ENCODE measurements at places on chromosomes 2 and 18.

DNA sequence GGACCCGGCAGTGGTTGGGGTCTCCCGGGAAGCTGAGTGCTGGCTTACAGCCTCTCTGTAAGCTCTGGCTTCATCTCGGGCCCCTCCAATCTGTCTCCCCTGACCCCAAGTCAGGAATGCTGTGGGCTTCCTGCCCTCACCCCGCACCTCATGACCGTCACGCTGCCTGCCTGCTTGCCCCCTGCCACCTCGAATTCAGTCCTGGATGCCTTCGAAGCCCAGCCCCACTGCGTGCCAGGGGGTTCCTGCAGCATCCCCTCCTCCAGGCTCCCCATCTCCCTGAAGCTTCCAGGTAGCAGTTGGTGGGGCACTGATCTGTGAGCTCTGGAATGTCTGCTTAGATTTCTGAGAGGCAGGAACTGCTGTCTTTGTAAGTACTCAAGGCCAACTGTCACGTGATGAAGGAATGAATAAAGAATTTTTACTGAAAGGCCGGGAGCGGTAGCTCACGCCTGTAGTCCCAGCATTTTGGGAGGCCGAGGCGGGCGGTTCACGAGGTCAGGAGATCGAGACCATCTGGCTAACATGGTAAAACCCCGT lies 6.5 kb downstream of the CLHC1 start:
- DNase-seq, result no peak

GRCh38 chr2:69742322-69742952 lies 503 bp downstream of the ANXA4 start:
- DNase-seq, result no peak

GRCh38 chr2:24049485-24050021 lies at the start of gene FKBP1B:
Gene FKBP1B (plus strand): TSS chr2:24049741. CDS start chr2:24049850, 109 bp downstream.
- no peak for DNase-seq

DNA sequence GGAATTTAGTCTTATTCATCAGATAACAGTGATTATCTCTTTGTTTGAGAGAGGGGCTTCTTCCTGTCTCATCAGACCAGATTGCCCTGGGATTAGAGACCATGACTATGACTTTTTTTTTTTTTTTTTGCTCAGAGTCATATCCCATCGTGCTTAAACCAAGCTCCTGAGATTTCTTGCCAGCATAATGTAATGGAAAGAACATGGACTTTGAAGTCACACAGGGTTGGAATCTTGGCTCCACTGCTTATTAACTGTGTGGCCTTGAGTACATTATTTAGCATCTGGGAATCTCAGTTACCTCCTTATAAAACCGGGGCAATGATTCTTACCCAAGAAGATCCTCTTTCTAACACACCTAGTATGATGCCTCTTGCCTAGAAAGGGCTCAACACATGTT lies 268.3 kb downstream of the DYSF start:
- DNase-seq, result no peak

- no peak for DNase-seq
These were observed 143.7 kb downstream of the LRATD1 start for GRCh38 chr2:14776216-14776615.

DNA sequence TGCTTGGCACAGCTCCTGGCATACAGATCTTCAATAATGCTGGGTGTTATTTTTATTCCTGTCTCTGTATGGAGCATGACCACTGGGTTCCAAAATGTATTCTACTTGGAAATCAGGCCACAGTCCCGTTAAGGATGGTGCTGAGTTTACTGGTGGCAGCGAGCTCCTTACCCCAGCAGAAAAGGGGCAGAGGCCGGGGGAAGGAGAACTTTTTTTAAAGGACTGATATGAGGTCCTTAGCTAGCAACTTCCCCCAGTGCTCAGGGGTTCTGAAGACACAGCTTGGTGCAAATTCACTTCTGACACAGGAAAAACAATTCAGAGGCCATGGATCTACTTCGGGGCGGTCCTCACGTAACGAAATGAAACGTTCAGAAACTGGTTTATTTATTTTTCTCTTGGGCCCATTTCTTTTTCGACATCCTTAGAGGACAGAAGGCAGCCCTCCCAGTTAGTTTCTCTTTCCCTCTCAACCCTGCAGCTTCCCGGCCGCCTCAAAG lies 872 bp downstream of the RDH14 start:
- DNase-seq, result no peak

DNA sequence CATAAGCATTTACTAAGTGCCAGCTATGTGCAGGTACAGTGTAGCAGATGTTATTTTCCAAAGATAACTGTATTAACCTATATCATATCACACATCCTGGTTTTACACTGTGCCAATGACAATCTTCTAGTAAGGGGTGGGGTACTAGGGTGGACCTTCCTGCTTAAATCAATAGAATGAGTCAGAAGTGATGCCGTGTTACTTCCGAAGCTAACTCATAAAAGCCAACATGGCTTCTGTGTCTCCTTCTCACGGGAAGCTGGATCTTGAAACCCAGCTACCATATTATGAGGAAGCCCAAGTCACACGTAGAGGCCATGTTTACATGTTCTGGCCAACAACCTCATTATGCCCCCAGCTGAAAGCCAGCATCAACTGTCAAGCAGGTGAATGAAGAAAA lies 59.1 kb downstream of the MRPL33 start:
- no peak for DNase-seq

- DNase-seq, result no peak
These were observed 36.9 kb downstream of the CRACDL start for GRCh38 chr2:98899041-98899702.

- no peak for DNase-seq
These were observed 96.0 kb upstream of the FHL2 start for GRCh38 chr2:105494683-105495425.

- DNase-seq, result no peak
These were observed 62.3 kb upstream of the C2orf15 start for GRCh38 chr2:99079226-99079625.

GRCh38 chr2:172472446-172473033 lies 45.2 kb downstream of the ITGA6 start:
- no peak for DNase-seq

DNA sequence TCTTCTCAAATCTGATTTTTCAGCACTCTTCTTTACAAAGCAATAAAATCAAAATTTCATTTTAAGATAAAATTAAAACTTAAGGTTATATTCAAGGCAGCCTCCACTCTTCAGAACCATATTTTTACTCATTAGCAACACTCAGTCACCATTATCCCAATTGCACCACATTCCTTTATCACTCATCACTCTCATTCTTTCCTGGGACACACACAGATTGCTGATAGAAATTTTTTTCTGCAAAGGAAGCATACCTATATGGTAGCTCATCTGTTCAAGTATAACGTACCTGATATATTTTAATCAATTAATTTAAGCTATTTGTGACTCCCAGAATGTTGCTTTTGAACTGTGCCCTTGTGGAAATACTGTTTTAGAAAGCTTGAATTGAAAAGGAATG lies 1559.3 kb upstream of the ZEB2 start:
- DNase-seq, result no peak

- DNase-seq, result no peak
These were observed 51.9 kb downstream of the ESCO1 start for GRCh38 chr18:21548647-21549046.

- DNase-seq, result no peak
These were observed 49.2 kb downstream of the SLC4A3 start for GRCh38 chr2:219676586-219676985.

DNA sequence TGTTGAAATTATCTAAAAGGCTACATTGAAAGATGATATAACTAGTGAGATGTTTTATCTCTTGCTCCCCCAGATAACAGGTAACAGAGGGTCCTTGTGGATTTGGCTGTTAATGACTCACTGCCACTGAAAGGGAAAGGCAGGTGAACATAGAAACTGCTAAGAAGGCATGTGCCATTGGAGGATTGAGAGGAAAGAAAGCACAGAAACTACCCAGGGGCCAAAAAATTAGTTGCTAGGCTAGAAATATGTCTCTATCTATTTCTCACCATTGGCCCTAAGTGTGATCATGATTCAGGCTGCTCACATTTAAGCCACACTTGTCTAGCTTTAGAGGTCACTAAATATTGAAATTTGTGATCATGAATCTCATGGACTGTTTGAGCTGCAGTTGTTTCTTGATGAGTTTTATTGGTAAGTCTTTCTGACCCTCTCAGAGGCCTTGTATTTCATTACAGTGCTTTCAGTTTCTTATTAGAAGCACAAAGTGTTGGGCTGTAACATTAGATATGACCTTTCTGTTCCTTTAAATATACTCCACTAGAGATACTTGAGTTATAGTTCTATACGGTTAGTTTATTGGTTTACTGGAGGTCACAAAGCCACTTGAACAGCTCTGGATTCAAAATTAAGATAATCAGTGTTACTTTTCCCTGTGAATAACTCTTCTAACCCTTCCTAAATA lies 26.2 kb downstream of the NAB1 start:
- no peak for DNase-seq

- no peak for DNase-seq
These were observed 11.5 kb downstream of the MYL1 start for GRCh38 chr2:210303498-210303897.

DNA sequence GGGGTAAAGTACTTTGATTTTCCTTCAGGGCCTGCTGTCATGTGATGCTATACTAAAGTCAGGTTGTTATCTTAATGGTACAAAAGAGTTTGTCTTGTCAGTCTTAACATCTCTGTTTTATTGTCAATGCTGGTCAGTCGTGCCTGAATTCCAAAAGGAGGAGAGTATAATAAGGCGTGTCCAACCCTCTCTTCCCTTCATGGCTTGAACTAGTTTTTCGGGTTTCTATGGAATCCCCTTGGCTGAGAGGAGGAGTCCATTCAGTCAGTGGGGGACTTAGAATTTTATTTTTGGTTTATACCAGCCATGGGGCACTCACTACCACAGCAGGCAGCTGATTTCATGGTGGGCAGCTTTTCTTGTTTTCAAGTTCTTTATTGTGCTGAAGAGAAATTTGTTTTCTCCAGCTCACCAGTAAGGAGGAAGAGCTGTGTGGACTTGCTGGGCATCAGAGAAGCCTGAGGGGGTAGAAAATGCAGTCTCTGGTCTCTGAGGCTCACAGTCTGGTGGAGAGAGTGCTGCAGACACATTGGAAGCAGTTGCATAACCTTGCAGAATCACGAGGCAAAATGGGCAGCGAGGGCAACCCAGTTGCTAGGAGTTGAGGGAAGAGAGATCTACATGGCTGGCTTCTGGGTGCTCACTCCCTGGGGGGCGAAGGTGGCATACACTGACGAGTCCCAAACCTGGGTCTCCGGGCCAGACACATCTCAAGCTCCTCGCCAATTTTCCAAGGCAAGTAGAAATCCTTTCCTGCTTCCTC lies 193.1 kb downstream of the ZBTB7C start:
- no peak for DNase-seq

All from stimulated activated CD8-positive, alpha-beta memory T cell treated with anti-CD3 and anti-CD28 coated beads, Interleukin-4, amount 100 ng/mL, for 4 hours (primary cell).